Stimulated activated CD4-positive, alpha-beta T cell treated with anti-CD3 and anti-CD28 coated beads, Interleukin-12 subunit alpha, Interleukin-12 subunit beta, amount 100 ng/mL, for 24 hours (primary cell): ENCODE measurements at places on chromosomes 12 and 14.

DNA sequence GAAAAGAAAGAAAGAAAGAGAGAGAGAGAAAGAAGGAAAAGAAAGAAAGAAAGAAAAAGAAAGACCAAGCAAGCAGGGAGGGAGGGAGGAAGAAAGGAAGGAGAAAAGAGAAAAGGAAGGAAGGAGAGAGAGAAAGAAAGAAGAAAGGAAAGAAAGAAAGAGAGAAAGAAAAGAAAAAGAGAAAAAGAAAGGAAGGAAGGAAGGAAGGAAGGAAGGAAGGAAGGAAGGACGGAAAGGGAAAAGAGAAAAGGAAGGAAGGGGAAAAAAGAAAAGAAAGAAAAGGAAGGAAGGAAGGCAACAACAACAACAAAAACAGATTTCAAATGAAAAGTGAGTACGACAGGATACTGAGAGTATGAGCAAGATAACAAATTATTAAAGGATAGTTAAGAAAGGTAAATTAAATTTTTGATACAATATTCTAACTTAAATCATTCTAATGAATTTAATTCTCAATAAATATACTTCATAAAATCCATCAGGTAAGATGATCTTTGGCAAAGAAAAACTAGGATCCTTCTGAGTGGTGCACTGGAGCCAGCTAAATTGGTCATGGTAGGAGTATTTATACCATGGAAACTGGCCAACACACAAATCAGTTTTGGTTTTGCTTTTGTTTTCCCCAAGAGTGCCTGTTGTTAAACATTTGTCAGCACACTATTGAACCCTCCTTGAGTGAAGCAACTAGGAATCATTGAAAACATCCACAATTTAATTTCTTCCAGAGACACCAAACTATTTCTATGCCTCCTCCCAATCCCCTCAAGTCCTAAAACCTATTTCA is 56.1 kb upstream of the DYRK2 start:
- DNase-seq, result no peak

DNA sequence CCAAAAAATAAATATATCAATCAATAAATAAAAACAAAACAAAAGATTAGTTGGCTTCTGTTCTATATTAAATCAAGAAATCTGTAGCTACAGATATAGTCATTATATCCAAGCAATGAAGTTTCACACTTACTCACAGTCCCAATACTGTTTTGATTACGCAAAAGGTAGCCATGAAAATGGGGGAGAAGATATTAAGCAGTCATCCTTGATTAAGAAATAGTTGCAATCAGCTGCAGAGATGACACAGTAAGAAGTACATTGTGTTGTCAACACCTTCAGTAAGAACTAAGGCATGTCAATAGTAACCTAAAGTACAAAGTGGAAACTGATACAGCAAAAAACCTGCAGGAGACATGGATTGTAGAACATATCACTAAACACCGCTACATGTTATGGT is 11.0 kb upstream of the RHOJ start:
- DNase-seq, result no peak

- no peak for DNase-seq
Observed at GRCh38 chr14:64478634-64479250, 13.4 kb downstream of the AKAP5 start.

GRCh38 chr12:67449591-67450052 is 180.5 kb downstream of the CAND1 start:
- no peak for DNase-seq

GRCh38 chr12:75011120-75011519 is 198.5 kb downstream of the KCNC2 start:
- no peak for DNase-seq

DNA sequence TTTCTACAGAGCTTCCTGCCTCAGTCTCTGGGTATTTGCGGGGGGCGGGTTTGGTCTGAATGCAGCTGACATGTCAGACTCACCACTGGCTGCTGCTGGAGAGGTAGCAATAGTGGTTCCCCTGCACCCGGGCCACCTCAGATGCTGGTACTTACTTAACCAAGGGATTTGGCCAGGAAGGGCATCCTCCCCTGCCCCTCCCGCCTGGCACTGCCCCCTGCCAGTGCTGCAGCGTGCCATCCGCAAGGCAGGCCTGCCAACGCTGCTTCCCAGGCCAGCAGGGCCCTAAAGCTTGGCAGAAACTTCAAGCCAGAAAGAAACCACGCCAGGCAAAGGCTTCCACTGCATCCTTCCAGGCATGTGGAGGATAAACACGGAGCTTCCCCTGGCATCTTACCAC is 22.1 kb downstream of the RAB35 start:
- no peak for DNase-seq

GRCh38 chr12:92623386-92623785 is 79.4 kb upstream of the PLEKHG7 start:
- no peak for DNase-seq

DNA sequence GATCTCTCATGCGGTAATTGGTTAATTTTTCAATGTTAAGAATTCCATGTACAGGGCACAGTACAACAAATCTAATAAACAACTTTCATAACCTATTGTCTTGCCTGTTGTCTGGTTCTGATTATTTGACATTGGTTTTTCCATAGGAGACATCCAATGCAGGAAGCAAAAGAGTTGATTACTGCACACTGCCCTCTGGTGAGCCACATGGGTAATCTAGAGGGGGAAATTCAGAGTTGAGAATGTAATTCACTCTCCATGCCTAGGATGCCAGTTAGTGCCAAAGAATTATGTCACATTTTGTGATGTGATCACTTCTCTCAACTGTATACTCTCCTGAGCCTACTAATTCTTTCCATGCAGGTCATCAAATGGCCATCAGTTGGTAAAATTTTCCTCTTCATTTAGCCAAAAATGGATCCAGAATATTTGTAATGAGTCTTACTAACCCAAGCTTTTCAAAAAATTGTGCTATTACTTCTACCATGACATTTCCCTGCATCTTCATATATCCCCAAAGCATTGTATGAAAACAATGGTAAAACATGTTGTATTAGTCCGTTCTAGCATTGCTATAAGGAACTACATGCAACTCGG is 17.7 kb upstream of the CCDC91 start:
- DNase-seq, result no peak

DNA sequence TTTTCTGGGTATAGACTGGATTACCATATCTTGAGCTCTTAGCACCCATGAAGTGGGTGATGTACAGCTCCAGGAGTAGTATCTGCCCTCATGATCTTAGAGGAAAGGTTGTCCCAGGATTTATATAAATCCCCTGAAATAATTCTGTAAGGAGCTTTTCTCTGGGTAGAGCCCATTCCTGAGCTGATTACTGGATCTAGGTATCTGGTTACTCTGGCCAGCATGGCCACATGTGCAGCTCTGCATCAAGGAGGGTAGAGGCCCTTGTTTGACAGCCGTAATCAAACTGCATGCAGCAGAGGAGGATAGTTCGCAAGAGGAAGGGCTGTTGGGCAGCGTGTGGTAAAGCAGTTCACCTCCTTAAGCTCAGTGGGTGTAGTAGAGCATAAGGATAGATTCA is 8.5 kb downstream of the COX14 start:
- no peak for DNase-seq

- DNase-seq, result no peak
Observed at GRCh38 chr12:92612611-92613010, 90.2 kb upstream of the PLEKHG7 start.

GRCh38 chr14:66833816-66834215 is 325.9 kb downstream of the GPHN start:
- no peak for DNase-seq

GRCh38 chr12:124152731-124153130 is 142.2 kb upstream of the RFLNA start:
- no peak for DNase-seq

- no peak for DNase-seq
Observed at GRCh38 chr12:112347581-112347982, 34.6 kb downstream of the HECTD4 start.

DNA sequence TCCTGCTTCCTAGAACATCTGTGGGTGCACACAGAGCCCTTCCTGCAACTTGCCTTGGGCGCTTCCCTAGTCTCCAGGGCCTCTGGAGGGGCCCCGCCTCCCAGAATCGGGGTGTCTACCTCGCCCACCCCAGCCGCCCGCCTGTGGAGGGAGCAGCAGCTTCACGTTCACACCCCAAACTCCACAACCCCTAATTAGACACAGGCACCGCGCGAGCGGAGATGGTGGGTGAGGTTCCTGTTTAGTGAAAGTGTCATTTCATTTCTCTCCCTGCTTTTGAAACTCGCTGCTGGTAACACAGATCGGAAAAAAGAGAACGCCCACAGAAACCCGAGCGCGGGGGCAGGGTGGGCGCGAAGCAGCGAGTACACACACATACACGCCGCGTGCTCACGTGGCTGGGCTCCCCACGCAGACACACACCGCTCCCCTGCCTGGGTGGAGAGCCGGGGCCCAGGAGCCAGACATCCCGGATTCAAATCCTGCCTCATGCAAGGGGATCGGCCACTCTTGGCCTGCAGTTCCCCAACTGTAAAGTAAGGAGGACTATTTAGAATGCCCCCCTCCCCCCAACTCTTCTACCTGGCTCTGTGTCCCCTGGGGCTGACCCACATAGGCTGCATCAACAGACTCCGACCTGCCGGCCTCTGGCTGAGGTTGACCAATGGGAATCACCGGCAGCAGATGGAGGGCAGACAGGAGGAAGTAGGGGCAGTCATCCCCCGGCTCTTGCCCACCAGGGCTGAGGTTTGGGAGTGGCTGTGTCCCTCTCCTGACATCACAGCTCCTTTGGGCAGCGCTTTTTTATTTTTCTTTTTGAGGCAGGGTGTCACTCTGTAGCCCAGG is 79.2 kb upstream of the NCOR2 start:
- peak; percentile 61 for DNase-seq

- DNase-seq, result no peak
Observed at GRCh38 chr14:51639668-51640316, 11.9 kb upstream of the FRMD6 start.

- no peak for DNase-seq
Observed at GRCh38 chr12:97982684-97983083, 520.1 kb downstream of the RMST start.

DNA sequence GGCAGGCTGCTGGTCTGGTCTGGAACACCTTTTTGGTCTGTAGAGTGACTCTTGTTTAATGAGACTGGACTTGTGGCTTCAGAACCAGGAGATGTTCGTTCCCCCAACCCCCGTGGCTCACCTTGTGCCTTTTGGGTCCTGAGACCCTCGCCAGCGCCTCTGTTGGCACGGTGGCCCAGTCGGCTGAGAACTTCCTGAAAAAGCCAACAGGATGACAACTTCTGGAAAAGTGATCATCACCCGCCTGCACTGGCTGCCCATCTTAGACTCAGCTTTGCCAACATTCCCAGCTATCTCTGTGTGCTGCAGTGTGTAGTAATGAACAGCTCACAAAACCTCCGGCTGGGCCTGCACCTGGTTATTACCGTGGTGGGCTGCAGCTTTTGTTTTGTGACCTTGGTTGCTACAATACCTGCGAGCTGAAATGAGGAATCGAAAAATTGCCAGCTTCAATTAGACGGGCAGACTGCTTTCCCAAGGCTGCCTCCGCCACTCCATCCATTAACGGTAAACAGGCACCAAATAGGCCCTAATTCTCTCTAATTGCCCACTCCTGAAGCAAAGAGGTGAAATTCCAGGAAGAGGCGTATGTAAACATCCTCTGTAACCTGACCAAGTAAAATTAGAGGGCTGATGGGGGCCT is 16.0 kb downstream of the MEG3 start:
- DNase-seq, result no peak

DNA sequence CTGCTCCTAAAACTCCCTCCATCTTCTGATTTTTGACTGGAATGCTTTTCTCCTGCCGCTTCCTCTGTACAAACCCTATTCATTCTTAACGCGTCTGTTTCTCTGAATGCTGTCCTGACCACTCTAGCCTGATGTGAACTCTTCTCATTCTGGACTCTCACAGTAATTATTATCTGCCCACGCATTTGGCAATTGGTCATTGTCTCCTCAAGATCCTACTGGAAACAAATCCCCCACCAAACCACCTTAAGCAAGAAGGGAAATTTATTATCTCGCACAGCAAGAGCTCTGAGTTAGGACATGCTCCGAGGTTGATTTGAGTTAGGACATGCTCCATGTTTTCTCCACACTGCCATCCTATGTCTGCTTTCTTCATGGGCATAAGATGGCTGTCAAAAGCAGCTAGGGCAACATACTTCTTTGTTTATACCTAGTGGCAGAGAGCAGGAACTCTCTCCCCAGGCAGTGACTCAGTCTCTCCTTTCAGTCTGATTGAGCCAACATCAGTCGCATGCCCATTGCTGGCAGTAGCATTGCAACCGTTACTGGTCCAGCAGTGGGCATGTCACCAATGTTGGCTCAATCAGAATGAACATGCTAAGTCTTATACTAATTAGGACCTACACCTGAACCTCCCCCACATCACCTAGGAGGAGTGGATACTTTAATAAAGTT is 102.2 kb downstream of the SSPN start:
- no peak for DNase-seq

DNA sequence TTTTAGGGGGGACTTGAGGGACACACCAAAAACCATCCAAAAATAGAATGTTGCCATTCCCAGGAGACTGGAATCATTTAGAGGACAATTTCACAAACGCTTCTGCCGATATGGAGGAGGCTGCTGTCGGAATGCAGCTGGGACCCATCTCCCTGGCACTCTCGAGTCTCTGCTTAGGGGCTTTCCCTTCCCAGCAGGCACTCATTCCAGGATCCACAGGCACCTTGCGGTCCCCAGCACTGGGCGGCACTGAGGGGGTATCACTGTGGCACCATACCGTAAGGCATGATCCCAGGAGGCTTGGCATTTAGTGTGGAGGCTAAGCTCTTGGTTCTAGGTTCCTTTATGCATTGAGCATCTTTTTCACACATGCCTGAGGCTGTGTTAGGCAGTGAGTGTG is 36.6 kb upstream of the LTBP2 start:
- DNase-seq, result no peak

- no peak for DNase-seq
Observed at GRCh38 chr14:25607192-25607591, 557.2 kb upstream of the STXBP6 start.

- DNase-seq, result no peak
Observed at GRCh38 chr12:109892748-109893147, 7.3 kb upstream of the TCHP start.

DNA sequence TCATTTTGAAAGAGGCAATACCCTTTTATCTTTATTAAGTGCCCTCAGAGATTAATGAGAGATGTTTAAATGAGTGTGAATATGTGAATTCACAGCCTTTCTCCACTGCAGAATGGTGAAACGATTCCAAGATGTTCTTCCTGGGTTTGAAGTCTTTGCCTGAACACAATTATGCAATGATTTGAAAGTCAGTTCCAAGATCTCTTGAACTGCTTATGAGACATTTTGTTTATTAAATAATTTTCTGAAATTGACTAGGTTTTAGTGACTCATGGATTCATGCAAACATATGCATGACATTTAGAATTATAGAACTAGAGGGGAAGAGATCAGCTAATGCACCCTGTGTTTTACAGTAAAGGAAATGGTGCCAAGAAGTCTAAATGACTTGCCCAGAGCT is 118.1 kb upstream of the SLC38A2 start:
- no peak for DNase-seq

- DNase-seq, result peak; percentile 49
Observed at GRCh38 chr12:47941871-47942613, 21.4 kb upstream of the TMEM106C start.

- DNase-seq, result no peak
Observed at GRCh38 chr14:66003082-66003730, 483.0 kb upstream of the CCDC196 start.

GRCh38 chr12:98736352-98737321 is 91.5 kb downstream of the APAF1 start:
- DNase-seq, result no peak

GRCh38 chr14:93804654-93805053 is 16.4 kb upstream of the PRIMA1 start:
- no peak for DNase-seq

GRCh38 chr12:107545737-107546353 is 139.8 kb upstream of the PWP1 start:
- no peak for DNase-seq
